ENCODE measurements at places on chromosomes 7 and 10. TPM values are rescaled to one million over a fixed set of nuclear protein-coding genes. Genes with fewer than 3 reads are reported as not detected.

DNA sequence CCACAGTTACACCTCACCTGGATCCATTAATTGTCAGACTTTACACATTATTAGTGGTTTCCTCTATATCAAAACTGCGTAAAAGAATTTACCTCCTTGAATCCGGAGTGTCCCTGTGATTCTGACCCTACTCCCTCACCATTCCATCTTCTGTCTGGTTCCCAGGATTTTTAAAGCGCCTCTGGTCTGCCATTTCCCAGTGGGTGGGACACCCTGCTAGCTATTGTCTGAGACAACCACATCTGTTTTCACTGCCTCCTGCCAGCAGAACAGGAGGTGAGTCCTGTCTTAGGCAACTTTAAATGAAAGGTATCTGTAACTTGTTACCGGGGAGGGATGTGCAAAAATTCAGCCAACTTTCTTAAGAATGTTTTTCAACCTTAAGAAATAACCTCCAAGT is 2.3 kb downstream of the MACROH2A2 start:
- peak; percentile 68 for DNase-seq

GRCh38 chr10:3210251-3210877 is 37.8 kb upstream of the PITRM1 start:
- DNase-seq: no peak

- peak; percentile 80 for DNase-seq
Measured at GRCh38 chr7:74294191-74294998, 5.2 kb downstream of the CLIP2 start.

GRCh38 chr7:77199013-77199966 is at the start of gene FGL2:
Gene FGL2 (minus strand): TSS chr7:77199819. CDS start chr7:77199793, 26 bp downstream.
- peak; percentile 55 for DNase-seq

Gene SYT15B
- 0.21 TPM for total RNA-seq

DNA sequence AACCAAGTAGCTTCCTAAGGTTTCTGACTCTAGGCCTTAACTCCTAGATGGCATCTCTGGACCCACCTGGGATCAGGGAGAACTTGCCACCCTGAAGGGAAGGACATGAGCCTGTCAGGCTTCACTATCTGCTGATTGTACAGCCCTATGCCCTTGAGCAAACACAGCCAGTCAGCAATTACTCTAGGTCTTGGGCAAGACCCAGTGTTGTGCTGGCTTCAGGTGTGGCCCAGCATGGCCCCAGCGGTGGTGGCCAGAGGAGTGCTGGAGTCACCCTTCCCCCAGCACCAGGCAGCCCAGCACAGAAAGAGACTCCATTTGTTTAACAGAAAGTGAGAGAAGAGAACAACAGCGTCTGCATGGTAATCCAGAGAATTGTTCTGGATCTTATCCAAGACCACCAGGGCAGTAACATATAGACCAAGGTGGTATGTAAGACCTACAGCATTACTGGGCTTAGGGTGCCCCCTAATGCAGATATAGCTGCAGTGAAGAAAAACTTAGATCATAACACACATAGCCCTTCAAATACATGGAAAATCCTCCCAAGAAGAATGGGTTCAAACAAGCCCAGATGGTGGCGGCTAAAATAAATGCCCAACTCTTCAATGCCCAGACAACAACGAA is 207.7 kb downstream of the MAGI2 start:
- DNase-seq: peak; percentile 63

DNA sequence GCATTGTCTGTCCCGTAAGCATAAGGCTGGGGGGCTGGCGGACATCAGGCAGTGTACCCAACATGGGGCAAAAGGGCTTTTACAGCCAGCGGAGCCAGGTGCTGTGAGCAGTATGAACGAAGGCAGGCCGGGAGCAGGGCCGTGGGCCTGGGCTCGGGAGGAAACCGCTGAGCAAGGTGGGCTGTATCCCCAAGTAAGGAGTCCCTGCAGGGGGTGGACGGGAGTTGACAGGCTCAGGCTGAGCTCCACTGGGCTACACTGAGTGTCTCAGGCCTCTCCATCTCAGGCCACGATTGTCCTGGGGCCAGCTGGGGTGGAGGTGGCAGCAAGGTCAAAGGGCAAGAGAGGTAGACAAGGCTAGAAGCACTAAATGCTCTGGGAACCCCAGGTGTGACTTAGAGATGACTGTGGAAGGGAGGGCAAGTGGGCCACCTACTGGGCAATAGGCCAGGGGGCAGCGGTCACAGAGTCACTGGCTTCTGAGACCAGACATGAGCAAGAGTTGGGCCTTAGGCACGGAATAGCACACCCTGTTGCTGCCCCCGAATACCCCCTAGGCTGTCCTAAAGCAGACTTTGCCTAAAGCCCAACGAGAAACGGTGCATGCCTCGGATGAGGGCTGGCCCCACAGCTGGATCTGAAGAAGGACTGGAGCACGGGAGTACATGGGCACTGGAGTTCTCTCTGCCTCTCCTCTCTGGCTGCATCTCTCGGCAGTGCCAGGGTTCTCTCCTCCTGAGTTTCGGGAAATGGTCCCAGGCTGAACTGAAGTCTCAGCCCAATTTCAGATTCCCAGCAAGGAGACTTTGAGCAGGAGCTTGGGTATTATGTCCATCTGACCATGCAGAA is 10.8 kb upstream of the RAMP3 start:
- no peak for DNase-seq

Gene SORBS1
- total RNA-seq: 0.56 TPM

DNA sequence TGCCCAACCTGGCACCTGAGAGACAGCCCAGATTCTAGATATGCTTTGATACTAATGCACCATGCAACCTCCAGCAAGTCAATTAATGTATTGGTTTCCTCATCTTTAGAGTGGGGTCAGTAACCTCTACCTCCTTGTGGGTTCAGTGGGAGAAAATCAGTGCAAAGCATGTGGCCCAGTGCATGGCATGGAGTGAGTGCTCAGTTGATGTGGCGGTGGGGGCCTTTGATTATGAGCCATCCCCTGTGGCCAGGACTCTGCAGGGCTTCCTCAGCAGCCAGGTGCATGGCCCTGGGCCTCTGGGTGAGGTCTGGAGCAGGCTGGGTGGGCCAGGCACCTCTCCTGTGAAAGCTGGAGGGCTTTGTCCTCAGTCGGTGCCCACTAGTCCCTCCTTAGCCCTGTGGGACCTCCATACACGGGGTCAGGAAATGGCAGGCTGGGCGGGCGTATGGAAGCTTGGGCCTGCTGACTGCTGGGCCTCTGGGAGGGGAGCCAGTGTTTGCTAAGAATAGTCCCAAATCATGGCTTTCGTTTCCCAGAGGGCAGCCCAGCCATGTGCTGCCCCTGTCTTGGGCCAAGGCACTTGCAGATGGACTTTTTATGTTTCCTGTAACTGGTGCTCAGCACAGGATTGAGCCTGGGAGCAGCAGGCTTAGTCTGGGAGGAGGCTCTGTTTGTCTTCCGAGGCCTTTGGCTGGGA is 3.4 kb downstream of the PALD1 start:
- no peak for DNase-seq

DNA sequence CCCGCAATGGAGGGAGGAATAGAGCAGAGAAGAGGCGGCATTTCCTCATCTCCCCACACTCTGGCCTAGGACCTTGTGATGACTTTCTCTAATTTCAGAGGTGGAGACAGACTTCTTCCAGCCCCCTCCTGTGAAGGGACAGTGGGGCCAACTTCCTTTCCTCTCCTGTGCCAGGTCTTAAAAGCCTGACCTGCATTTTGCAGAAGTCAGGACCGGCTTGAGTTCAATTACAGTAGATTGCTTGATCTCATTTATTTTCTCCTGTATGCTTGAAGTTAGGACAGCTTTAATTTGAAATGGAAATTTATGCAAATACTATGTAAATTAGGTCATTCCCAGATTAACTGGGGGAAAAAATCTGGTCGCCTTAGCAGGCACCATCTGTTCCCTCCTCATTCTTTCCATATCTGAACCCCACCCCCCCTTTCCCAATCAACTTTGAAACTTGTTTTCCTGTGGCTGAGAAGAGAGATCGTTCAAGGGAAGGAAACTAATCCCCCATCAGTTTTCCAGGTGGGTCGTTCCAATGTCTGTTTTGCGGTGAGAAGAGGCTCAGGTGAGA is 57.1 kb downstream of the SYPL1 start:
- no peak for DNase-seq

- no peak for DNase-seq
Measured at GRCh38 chr7:26487780-26488515, 196.3 kb downstream of the SNX10 start.

DNA sequence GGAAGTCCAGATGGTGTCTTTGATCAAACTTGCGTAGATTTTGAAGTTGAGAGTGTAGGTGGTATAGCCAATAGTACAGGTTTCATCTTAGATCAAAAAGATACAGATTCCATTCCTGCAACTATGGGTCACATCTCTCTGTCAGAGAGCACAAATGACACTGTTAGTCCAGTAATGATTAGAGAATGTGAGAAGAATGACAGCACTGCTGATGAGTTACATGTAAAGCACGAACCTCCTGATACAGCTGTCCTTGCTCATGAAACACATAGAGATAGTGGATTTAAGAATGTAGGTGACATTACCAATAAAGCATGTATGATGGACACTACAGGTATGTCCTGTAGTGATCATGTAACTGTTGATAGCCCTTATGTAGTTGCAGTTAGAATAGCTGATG is 59.1 kb downstream of the LOXL4 start:
- no peak for DNase-seq

Gene CNOT4
- 24.6 TPM for total RNA-seq

GRCh38 chr10:21130683-21131442 is 233.8 kb upstream of the NEBL start:
- DNase-seq: no peak

DNA sequence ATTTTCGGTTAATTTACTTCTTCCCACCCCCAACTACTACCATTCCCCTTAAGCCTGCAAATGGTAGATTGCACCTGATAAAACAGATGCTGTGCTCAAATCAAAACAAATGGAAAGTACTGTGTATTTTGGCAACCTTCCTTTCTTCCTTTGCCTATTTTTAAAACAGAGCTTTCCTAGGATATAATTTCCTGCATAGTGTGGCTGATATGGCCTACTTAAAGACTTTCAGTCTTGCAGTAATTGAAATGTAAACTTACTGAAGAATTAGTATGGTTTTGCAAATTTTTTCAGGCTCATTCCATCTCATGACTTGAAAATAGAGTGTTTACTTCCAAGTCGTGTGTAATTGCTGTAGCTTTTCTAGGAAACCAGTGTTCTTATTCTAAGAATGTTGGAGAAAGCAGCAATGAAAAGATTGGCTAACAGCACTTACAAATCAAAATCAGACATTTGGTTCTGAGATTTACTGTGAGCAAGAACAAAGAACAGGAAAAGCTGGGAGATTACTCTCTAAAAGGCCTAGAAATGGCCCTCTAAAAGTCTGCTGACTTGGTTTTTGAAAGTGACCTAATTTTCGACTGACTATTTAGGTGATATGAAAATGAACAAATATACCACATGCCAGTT is 52.0 kb downstream of the REEP3 start:
- peak; percentile 92 for DNase-seq

Gene HEPACAM2
- total RNA-seq: not detected

Gene NSUN6
- 17.1 TPM for total RNA-seq

GRCh38 chr7:151764056-151764920 is 112.6 kb downstream of the PRKAG2 start:
- DNase-seq: no peak

Gene TDRD1
- total RNA-seq: not detected

GRCh38 chr7:29987811-29988317 is 1.7 kb downstream of the SCRN1 start:
- peak; percentile 84 for DNase-seq

DNA sequence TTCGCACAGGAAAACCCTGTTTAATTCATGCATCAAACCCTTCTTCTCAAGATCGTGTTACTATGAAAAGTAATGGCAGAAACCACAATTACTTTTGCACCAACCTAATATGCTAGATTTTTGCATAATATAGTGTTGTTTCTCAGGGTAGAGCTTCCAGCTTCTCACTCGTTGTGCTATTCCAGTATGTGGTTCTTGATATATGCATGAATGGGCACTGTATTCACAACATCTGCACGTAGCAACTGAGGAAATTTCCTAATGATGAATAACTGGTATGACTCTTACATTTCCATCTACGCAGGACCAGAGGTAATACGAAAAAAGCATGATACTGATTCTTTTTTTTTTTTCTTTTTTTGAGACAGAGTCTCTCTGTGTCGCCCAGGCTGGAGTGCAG is 326.6 kb upstream of the GALNT17 start:
- DNase-seq: no peak

GRCh38 chr7:50212666-50213621 is 91.6 kb upstream of the IKZF1 start:
- DNase-seq: no peak

DNA sequence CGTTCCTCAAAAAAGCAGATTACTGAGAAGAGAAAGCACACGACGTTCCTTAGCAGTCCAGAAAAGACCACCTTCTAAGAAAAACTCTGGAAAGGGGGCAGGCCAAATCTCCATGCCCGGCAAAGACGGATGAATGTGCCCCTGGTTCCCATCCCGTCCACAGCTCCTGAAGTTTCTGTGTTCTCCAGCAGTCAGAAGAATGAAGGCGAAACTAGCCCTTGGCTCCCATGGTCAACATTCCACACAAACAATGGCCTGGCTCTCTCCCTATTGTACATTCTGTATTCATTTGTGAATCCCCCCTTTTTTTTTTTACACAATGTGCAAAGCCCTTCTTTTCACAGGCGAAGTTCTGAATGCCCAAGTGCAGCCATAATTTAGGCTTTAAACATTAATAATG is 5.3 kb downstream of the CTBP2 start:
- no peak for DNase-seq

- no peak for DNase-seq
Measured at GRCh38 chr10:79065853-79066252, 2.9 kb upstream of the ZMIZ1 start.

GRCh38 chr7:158185653-158186052 is 402.0 kb downstream of the PTPRN2 start:
- DNase-seq: no peak

- no peak for DNase-seq
Measured at GRCh38 chr10:30282221-30282620, 66.9 kb downstream of the MTPAP start.

DNA sequence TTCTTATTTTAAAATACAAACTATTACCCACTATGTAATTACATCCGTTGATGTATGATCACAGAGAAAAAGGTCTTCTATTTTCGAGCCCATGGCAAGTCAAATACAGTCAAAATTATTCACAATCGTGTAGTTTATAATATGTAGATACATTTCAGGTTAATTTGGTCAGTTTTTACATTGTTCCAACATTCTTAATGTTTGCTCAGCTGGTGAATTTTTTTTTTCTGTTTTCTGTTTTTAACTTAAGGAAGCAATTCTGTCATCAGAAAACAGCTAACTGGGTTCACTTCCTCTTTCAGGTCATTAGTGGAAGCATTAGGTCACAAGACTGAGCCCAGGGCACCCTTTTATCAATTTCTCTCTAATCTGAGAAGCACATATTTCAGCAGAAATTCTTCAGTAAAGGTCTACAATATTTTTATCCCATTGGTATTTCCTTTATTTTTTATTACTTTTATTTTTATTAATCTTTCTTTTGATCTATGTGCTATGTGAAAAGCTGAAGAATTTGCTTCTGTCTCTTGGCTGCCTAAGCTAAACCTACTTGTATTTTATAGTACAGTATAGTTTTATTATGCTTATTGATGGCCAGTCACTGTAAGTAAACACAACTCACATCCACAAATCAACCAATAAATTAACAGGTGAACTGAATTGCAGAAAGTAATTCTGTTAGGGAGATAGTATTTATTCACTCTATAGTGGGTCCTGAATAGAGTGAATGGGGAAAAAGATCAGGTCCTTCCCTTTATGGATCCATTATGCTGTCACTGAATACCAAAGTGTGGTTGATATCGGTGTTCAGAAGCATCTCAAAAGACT is 84.6 kb downstream of the ICA1 start:
- DNase-seq: no peak
